Suprapubic skin (tissue), 4 donors: ENCODE measurements at places on chromosomes 3 and 15.
A peak's percentile ranks its signal among the peaks of the same experiment; 100 is the strongest.

GRCh38 chr3:71693641-71694040 is 31.6 kb downstream of the EIF4E3 start:
- no peaks in the 10 kb centered on the region for H3K27me3 ChIP-seq
- no peaks in the 10 kb centered on the region for H3K36me3 ChIP-seq
- peaks cover 19% of the 10 kb centered on the region for H3K4me1 ChIP-seq
- DNase-seq, result no peak

DNA sequence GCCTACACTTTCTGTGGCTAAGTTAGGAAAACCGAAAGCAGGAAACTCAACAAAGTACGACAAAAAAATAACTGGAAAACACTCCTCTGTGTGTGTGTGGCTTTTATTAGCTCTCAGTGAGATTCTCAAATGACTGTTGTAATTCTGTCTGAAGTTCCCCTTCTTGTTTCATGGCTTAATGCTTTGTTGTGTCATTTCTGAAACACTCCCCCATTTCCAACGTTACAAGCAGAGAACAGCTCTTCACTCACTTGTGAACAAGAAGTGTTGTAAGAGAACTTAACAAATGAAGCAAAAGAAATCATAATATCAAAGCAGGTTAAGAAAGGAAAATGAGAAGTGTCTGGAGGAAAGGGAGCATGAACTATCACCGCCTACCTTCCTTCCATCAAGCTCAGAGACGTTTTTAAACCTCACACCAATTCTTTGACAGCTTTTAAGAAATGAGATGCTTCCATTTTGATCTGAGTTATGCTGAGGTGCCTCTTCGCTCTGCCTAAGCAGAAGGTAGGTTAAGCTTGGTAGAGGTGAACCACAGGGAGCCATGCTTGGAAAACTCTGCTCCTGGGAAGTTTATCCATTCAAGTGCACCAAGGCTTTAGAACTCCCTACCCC is 12.4 kb upstream of the SEC62 start:
- no peak overlapping the region for H3K4me3 ChIP-seq
- no peak overlapping the region for H3K27ac ChIP-seq
- no peaks in the 10 kb centered on the region for H3K27me3 ChIP-seq
- no peaks in the 10 kb centered on the region for H3K4me1 ChIP-seq

GRCh38 chr3:37125195-37126073 is 48.9 kb downstream of the LRRFIP2 start:
- DNase-seq, result no peak
- H3K4me3 ChIP-seq, result no peak overlapping the region
- H3K27me3 ChIP-seq, result no peaks in the 10 kb centered on the region
- no peak overlapping the region for H3K27ac ChIP-seq
- peaks cover 14% of the 10 kb centered on the region for H3K4me1 ChIP-seq

DNA sequence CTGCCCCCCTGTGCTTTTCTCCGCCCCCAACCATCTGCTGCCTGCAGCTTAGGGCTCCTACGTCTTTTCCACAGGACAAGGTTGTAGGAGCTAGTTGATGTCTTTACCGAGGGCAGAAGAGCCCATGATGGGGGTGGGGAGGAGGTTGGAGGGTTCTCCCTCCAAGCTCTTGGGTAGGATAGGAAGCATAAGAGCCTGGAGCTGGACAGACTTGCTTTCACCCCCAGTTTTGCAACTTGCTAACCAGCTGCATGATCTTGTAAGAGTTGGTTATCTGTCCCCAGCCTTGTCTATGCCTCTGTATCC is 856 bp downstream of the ABCF3 start:
- peak overlapping the region; percentile 87 for H3K4me3 ChIP-seq
- DNase-seq, result no peak
- no peak overlapping the region for H3K27ac ChIP-seq
- H3K36me3 ChIP-seq, result peaks cover 61% of the 10 kb centered on the region
- no peaks in the 10 kb centered on the region for H3K27me3 ChIP-seq
- peaks cover 29% of the 10 kb centered on the region for H3K4me1 ChIP-seq

GRCh38 chr3:152322756-152323155 is 54.0 kb downstream of the MBNL1 start:
- peaks cover 65% of the 10 kb centered on the region for H3K4me1 ChIP-seq
- no peaks in the 10 kb centered on the region for H3K36me3 ChIP-seq
- no peak overlapping the region for H3K4me3 ChIP-seq

DNA sequence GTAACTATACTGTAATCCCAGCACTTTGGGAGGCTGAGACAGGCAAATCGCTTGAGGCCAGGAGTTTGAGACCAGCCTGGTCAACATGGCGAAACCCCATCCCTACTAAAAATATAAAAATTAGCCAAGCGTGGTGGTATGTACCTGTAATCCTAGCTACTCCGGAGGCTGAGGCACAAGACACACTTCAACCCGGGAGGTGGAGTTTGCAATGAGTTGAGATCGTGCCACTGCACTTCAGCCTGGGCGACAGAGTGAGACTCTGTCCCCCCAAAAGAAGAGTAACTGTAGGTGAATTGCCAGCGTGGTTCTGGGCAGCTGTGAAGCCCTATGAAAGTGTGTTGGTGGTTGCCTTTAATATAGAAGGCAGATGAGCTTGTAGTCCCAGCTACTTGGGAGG is 95.9 kb downstream of the SLCO3A1 start:
- no peaks in the 10 kb centered on the region for H3K36me3 ChIP-seq
- DNase-seq, result no peak
- no peak overlapping the region for H3K4me3 ChIP-seq
- no peaks in the 10 kb centered on the region for H3K27me3 ChIP-seq
